Fibroblast of lung (primary cell): ENCODE measurements at places on chromosomes 12 and 14. TPM values are rescaled to one million over a fixed set of nuclear protein-coding genes. Genes with fewer than 3 reads are reported as not detected.

GRCh38 chr12:62267480-62267879, 7.3 kb downstream of the USP15 start:
- no peak for DNase-seq

The HOXC9 gene
- polyA plus RNA-seq, result 0.21 and 0.24 TPM in 2 replicates

The SIX6 gene
- polyA plus RNA-seq, result not detected in 2 replicates

DNA sequence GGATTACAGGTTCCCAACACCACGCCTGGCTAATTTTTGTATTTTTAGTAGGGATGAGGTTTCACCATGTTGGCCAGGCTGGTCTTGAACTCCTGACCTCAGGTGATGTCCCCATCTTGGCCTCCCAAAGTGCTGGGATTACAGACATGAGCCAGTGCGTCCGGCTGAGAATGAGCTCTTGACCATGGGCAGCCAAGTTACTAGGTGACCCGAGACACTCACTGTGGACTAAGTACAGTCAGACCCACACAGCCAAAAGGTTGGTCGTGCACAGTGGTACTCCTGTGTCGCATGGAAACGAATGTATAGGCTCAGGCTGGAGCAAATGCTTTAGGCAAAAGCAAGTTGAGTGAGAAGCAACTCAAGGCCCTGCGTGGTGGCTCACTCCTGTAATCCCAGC, 21.0 kb downstream of the DLK1 start:
- no peak for DNase-seq

The LMO3 gene
- polyA plus RNA-seq, result 0.12 and 0.15 TPM in 2 replicates

The SERPINA6 gene
- polyA plus RNA-seq, result not detected in 2 replicates

The ZNF385A gene
- 0.64 and 0.69 TPM in 2 replicates for polyA plus RNA-seq

GRCh38 chr12:56521590-56522371, at the start of gene RBMS2:
RBMS2 (plus strand) TSS chr12:56521820; CDS start chr12:56522024, 204 bp downstream.
- DNase-seq, result peak; percentile 94

The C3AR1 gene
- 0.34 and 0.37 TPM in 2 replicates for polyA plus RNA-seq

The FAM90A1 gene
- 0.05 and 0.08 TPM in 2 replicates for polyA plus RNA-seq

- DNase-seq, result no peak
Measured at GRCh38 chr12:9615420-9616136, 7.9 kb upstream of the KLRB1 start.

GRCh38 chr12:33267641-33268040, 172.0 kb downstream of the SYT10 start:
- DNase-seq, result no peak

GRCh38 chr14:95499354-95499750, 17.1 kb downstream of the SYNE3 start:
- DNase-seq, result no peak

DNA sequence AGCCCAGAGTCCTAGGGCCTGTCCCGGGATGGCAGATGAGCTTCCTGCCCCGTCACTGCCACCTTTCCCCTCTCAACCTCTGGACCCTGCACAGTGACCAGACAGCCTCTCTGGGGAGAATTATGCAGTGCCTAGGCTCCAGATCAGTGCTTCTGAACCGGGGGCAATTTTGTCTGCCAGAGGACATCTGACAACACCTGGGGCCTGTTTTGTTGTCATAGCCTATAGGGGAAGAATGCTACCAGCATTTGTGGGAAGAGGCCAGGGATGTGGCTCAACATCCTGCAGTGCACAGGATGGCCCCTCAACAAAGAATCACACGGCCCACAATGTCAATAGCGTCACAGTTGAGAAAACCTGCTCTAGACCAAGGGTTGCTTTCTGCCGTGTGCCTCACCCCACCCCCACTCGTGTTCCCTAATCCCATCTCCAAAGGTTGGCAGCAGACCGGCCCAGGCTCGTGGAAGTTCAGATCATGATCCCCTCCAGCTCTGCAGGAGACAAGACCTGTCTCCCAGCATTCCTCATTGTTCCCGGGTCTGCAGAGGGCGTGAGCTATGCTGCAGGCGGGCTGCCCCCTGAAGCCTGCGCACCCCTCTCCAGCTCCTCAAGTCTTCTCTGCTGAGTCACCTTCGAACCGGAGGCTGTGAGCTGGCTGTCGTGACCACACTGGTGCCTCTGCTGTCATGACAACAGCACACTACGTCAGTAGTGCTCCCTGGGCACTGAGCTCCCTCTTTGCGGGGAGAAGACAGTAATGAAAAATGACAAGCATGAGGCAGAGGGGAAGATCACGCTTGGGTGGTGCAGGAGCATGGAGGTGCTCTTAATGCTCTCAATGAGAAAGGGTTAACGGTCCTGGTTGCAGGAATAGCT, 2.0 kb upstream of the GAPDH start:
- peak; percentile 97 for DNase-seq

DNA sequence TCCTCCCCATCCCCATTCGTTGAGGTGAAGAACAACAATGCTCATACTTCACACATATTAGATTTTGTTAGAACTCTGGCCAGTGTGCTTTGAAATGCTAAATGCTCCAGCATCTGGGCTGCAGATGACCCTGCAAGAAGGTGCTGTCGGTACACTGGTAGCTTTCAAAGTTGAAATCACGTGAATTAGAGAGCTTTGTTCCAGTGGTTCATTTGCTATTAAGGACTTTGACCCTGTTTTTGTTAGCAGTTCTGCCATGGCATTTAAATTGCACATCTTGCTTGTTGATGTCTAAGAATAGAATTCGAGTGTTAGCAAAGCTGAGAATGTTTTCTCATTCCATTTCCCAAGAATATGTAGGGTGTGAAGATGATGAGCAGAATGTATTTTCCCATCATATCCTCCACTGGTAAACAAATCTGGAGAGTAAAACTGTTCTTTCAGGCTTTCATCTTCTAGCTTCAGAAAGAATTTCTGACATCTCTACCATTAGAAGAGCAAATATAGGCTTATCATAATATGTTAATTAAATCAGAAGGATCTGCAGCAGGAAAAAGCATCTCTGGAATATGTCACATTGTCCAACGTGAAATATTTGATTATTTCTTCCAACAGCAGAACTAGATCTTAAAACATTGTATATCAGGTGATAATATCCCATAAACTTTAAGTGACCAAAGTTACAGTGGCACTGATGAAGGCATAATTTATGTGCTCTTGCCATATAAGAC, 98.8 kb upstream of the PDE3A start:
- no peak for DNase-seq

The IFT43 gene
- 41.2 and 54.9 TPM in 2 replicates for polyA plus RNA-seq

DNA sequence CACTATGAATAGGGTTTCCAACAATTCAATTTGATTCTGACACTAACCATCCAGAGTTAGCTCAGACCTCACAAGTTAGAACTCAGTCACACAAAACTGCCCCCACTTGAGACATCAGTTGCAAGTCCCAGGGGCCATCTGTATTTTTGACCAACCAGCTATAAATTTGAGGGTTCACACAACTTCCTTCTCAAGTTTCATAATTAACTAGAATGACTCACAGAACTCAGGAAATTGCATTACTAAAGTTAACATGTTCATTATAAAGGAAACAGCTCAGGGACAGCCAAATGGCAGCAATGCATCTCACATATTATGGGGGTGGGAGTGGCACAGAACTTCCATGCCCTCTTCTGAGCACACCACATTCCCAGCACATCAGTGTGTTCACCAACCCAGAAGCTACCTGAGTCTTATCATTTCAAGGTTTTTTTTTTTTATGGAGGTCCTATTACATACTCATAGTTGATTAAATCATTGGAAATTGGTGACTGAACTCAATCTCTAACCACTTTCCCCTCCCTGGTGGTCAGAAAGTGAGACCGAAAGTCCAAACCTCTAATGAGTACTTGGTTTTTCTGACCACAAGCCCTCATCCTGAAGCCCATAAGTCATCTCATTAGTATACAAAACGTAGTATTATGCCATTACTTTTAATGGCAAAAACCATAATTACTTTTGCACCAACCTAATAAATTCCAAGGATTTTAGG, 1721.5 kb upstream of the SEL1L start:
- DNase-seq, result no peak

DNA sequence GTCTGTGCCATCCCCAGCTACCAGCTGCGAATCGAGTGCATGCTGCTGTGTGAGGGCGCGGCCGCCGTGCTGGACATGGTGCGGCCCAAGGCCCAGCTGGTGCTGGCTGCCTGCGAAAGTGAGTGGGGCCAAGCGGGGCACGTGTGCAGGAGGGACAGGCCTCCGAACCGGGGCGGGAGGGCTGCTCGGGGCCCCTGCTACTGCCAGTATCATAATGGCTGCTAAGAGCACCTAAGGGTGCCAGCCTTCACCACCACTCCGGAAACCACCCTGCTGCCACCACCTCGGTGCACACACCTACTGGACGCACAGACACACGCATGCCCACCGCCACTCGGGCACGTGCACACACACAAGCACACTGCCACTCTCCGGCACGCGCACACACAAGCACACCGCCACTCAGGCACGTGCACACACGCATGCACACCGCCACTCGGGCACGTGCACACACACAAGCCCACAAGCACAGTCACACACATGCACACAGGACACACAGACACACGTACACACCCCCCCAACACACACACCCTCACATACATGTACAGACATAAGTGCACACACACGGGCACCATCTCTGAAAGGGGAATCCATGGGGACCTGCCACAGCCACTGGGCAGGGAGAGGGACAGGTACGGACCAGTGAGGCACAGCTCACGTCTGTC, 13.8 kb upstream of the ADSS1 start:
- no peak for DNase-seq
